ENCODE measurements at places on chromosomes 16 and 17.

DNA sequence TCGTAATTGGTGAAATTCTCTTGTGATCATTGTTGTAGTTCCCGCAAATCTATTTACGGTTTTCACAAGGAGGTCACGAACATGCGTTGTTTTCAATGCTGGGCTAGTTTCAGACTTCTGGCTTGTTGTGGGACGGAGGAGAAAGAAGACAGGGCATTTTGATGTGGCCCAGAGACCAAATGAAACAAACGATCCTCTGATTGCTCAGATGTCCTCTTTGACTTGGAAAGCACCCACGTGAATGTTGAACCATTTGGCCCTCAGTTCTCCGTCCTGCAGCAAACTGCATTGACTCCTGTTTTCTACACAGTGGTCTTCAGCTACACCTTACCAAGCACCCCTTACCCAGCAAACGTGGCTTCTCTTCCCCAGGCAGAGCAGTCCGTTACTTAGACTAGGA is 391.0 kb downstream of the WWOX start:
- DNase-seq = no peak

DNA sequence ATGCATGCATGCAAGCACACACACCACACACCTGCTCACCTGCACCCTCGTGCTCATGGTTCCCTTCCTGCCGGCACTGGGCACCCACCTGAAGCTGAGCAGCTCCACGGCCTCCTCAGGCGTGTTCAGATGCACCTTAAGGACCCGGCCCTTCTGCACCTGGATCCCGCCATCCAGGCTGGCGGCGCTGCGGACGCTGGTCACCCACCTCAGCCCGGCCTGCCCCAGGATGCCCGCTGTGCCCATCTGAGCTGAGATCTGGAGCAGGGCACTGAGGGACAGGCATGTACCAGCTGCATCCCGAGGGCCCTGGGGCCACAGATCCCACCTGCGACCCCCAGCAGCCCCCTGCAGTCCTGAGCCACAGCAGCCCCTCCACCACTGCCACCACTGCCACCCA is 110.0 kb downstream of the LITAF start:
- no peak for DNase-seq

GRCh38 chr17:76428511-76428910 is 24.4 kb downstream of the UBE2O start:
- no peak for DNase-seq

DNA sequence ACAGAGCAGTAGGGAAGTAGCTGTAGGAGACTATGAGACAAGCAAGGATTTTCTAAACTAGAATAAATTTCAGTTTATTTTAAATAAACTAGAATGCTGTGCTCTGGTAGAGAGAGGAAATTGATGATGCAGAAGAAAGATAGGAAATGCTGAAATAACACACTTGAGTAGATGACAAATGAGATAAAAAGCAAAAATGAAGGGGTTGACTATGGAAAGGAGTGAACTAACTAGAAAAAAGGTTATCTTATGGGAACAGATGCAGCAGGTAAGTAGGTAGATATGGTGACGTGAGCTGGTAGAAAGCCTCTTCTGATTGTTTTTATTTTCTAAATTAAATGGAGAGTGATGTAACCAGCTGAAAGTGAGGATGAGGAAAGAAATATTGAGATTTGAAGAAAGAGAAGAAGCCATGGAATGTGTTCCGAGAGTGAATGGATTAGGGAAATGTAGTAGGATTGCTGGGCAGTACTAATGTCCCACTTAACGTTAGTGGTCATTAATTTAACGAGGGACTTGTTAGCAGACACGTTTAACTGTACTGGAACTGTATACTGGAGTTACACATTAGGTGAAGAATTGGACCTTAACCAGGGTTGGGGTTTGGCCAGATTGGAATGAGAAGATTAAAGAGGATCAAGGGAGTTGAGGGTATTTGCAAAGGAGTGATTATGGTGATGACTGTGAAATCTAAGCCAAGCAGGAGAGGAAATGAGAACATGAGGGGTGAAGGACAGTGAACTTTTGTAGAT is 196.5 kb downstream of the TANC2 start:
- DNase-seq = no peak

GRCh38 chr17:32226886-32227285 is 38.7 kb upstream of the RHBDL3 start:
- no peak for DNase-seq

- no peak for DNase-seq
Measured at GRCh38 chr16:73027685-73028111, 20.2 kb downstream of the ZFHX3 start.

GRCh38 chr17:48113201-48113676 is 5.7 kb downstream of the SNX11 start:
- no peak for DNase-seq
